ENCODE measurements at places on chromosomes 7 and 10. TPM values are rescaled to one million over a fixed set of nuclear protein-coding genes. Genes with fewer than 3 reads are reported as not detected.

- H3K4me3 ChIP-seq = no peak overlapping the region
- H3K36me3 ChIP-seq = no peaks in the 10 kb centered on the region
- no peaks in the 10 kb centered on the region for H3K4me1 ChIP-seq
Measured at GRCh38 chr10:81889181-81889769, 14.3 kb downstream of the NRG3 start.

- no peaks in the 10 kb centered on the region for H3K27me3 ChIP-seq
- H3K27ac ChIP-seq = peak overlapping the region; percentile 92
- H3K4me1 ChIP-seq = peaks cover 31% of the 10 kb centered on the region
- H3K4me3 ChIP-seq = peak overlapping the region; percentile 79
- H3K36me3 ChIP-seq = peaks cover 33% of the 10 kb centered on the region
Measured at GRCh38 chr7:149196151-149196704, 882 bp downstream of the ZNF282 start.

DNA sequence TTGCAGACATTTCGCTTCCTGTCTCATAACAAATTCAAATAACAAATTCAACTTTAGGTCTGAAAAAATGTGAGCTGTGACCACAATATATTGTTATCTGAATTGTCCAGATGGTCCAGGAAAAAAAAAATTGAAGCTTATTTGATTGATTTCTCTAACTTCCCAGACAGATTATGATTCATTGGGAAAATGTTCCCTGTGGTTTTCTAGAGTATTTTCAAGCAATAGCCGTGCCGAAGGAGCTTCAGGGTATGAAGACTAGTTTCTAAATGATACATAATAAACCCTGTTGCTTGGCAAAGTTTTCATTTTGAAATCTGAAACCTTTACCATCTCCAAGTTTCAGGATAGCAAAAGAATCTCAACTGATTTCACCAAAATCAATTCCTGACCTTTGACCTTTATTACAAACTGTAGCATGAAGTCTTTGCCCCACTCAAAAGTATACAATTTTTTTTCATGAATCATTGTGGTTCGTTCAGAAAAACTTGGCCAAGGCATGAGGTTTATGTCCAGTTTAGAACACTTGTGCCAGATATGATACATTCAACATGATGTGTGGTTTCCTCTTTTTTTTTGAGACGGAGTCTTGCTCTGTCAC lies 109.9 kb downstream of the JCAD start:
- peak overlapping the region; percentile 87 for H3K27ac ChIP-seq
- no peaks in the 10 kb centered on the region for H3K27me3 ChIP-seq
- no peaks in the 10 kb centered on the region for H3K36me3 ChIP-seq
- H3K4me1 ChIP-seq = peaks cover 64% of the 10 kb centered on the region

The HACD1 gene
- total RNA-seq = 71.0 TPM

DNA sequence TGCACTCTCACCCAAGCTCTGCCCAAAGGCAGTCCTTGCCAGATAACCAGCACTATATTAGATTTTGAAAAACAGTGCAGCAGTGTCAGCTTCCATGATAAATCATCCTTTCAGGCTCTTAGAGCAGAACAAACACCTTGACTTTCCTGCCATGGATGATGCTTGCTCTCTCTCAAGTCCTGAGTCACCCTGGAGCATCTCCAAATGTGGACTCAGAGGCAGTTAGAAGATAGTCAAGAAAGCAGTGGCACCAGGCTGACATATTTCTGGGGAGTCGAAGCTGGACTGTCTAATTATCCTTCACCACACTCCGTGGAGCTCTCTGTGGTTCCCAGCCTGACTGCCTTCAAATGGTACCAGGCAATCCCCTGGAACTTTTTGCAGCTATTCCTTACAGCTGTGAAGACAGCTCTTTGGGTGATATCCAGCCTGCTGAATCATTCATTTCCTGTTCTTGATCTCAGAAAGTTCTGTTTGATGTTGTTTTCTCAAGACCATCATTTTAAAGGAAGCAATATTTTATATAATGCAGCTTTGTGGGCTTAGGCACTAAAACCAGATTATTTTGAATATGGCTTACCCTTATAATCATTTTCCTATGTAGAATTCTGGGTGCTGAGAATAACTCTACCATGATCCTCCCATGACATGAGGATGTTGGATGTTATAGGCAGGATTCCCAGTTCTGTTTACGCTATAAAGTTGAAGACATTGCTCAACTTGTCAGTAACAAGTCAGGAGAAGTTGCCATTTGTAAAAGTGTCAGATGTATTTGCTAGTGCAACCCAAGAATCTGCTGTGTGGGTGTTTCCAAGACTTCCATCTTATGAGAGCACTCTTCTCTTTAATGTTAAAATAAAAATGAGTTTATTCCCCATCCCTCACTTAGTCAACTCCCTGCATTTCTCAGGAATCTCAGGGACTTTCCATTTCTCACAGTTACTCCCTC lies 233.8 kb downstream of the C7orf25 start:
- H3K4me1 ChIP-seq = peaks cover 28% of the 10 kb centered on the region
- H3K4me3 ChIP-seq = no peak overlapping the region
- peak overlapping the region; percentile 54 for H3K27ac ChIP-seq
- no peaks in the 10 kb centered on the region for H3K36me3 ChIP-seq

The SOSTDC1 gene
- total RNA-seq = 0.71 TPM

- H3K4me1 ChIP-seq = peaks cover 11% of the 10 kb centered on the region
- no peak for DNase-seq
- no peaks in the 10 kb centered on the region for H3K36me3 ChIP-seq
Measured at GRCh38 chr7:29194594-29195427, at the start of gene CHN2. TSS of gene CHN2 (plus strand) at chr7:29194775.

The CHST3 gene
- total RNA-seq = 37.3 TPM

- H3K4me3 ChIP-seq = no peak overlapping the region
- H3K27ac ChIP-seq = no peak overlapping the region
- peaks cover 20% of the 10 kb centered on the region for H3K27me3 ChIP-seq
- no peaks in the 10 kb centered on the region for H3K36me3 ChIP-seq
- no peak for DNase-seq
- no peaks in the 10 kb centered on the region for H3K4me1 ChIP-seq
Measured at GRCh38 chr7:155497149-155497901, 39.4 kb downstream of the EN2 start.

DNA sequence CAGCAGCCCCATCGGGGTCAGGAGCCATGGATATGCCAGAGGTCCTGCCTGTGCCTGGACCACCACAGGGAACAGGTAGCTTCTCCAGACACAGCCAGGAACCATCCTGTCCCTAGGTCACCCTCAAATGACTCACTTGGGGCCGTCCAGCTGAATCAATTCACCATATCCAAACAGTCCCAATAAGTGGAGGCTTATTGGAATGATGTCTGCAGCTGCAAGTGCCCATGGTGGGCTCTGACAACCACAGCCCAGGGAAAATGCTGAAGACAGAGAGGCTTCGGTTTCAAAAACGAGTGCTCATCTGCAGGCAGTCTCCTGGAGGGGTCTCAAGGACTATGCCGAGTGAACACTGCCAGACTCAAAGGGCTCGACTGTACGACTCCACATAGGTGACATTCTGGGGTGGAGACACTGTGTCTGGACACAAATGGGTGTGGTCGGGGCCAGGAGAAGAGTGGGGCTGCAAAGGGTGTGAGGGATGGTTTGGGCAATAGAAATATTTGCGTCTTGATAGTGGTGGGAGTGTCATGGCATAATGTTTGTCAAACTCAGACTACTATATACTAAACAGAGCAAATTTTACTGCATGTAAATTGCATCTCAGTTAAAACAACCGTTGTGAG lies 204.8 kb downstream of the TNS3 start:
- no peak for DNase-seq
- H3K27me3 ChIP-seq = no peaks in the 10 kb centered on the region
- H3K36me3 ChIP-seq = no peaks in the 10 kb centered on the region
- no peak overlapping the region for H3K4me3 ChIP-seq

The PON3 gene
- 0.63 TPM for total RNA-seq

The AKR1D1 gene
- not detected for total RNA-seq

The GARIN1A gene
- under 0.01 TPM for total RNA-seq

The ITIH5 gene
- 43.0 TPM for total RNA-seq

The FEZF1 gene
- not detected for total RNA-seq

The ARHGAP19 gene
- total RNA-seq = 5.4 TPM

The MYPN gene
- total RNA-seq = 0.83 TPM

DNA sequence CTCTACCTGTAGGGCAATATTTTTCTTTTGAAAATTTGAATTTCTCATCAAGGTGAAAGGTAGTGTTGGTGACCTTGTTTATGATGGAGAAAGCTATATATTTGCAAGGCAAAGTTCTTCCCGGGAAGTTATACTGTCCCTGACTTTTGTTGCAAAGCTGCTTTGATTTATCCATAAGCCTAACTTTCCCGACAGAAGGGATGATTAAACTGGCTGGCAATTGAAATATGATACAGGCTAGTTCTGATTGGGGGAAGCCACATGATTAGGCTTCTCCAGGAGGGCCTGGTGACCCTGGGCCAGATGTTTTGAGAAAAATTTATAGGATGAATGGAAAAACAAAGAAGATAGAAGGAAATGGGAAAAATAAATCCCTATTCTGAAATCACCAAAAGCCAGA lies 215.5 kb downstream of the ACTR3B start:
- H3K36me3 ChIP-seq = no peaks in the 10 kb centered on the region
- H3K4me1 ChIP-seq = no peaks in the 10 kb centered on the region
- DNase-seq = no peak
- no peak overlapping the region for H3K27ac ChIP-seq

The SLC37A3 gene
- 33.1 TPM for total RNA-seq

The OR6V1 gene
- total RNA-seq = not detected
